ENCODE measurements at places on chromosomes 7 and 10.

GRCh38 chr7:92717993-92718716 lies 118.2 kb downstream of the CDK6 start:
- no peak for DNase-seq

GRCh38 chr7:55569269-55569663 lies 3.0 kb downstream of the VOPP1 start:
- DNase-seq = no peak

DNA sequence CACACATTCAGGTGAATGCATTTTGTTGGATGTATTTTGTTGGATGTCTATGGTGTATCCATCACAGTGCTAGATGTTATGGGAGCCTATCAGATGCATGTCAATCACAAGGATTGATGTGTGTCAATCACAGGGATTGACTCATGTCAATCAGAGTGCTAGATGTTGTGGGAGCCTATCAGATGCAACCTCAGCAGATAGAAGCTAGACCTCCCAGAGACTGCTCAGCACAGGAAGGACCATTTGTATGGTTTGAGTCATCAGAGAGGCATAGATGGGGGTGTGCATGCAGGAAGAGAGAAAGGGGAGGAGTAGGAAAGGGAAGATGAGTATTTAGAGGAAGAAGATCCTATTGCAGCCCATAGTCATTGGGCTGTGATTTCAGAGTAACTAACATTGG lies 48.3 kb upstream of the PITRM1 start:
- no peak for DNase-seq

- no peak for DNase-seq
Observed at GRCh38 chr7:130921391-130922180, 187.6 kb upstream of the KLF14 start.

GRCh38 chr10:31515819-31516402 lies 196.9 kb downstream of the ZEB1 start:
- DNase-seq = no peak

- no peak for DNase-seq
Observed at GRCh38 chr7:108973075-108973474, 403.4 kb downstream of the DNAJB9 start.

DNA sequence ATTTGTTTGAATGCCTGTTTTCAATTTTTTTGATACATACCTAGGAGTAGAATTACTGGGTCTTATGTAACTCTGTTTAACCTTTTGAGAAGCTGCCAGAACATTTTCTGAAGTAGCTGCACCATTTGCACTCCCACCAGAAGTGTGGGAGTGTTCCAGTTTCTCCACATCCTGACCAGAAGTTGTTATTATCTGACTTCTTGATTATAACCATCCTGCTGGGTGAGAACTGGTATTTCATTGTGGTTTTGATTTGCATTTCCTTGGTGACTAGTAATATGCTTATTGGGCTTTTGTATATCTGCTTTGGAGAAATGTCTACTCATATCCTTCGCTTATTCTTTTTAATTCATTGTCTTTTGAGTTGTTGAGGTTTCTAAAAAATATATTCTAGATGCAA lies 117.2 kb upstream of the GLCCI1 start:
- DNase-seq = no peak

DNA sequence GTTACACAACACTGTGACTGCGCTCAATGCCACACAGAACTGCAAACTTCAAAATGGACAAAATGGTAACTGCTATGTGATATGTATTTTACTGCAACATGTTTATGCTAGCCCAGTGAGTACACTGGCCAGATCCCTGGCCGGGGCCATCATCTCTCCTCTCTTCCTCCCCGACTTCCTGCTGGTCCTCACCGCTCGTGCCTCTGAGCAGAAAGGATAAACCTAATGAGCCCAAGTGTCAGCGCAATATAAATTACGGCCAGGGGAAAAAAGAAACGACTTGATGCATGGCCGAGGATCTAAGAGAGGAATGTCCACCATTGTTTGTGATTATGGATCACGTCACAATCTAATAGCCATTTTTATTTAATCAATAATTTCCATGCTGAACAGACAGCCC lies 225.2 kb downstream of the GLI3 start:
- DNase-seq = no peak

DNA sequence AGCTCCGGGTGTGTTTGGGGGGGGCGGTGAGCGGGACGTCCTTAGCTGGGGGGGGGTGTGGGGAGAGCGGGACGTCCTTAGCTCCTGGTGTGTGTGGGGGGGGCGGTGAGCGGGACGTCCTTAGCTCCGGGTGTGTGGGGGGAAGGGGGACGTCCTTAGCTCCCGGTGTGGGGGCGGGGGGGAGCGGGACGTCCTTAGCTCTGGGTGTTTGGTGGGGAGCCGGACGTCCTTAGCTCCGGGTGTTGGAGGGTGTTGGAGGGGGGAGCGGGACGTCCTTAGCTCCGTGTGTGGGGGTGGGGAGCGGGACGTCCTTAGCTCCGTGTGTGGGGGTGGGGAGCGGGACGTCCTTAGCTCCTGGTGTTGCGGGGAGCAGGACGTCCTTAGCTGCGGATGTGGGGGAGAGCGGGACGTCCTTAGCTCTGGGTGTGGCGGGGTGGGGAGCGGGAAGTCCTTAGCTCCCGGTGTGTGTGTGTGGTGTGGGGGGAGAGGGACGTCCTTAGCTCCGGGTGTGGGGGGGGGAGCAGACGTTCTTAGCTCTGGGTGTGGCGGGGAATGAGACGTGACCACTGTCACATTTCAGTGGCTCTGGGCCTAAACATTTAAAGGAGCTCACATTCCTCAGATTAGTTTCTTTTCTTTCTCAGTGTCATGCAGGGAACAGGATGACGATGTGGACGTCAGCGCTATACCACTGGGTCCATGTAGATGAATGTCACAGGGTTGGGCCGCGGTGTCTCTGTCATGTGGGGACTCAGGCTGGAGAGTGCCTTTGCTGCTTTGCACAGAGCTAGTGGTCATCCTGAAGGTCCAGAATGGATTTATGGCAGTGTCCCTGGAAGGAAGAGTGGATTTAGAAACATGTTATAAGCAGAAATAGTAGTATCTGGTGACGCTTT lies 7.5 kb downstream of the DYNC2I1 start:
- DNase-seq = peak; percentile 40

GRCh38 chr7:81641873-81642272 lies 128.0 kb downstream of the HGF start:
- no peak for DNase-seq

DNA sequence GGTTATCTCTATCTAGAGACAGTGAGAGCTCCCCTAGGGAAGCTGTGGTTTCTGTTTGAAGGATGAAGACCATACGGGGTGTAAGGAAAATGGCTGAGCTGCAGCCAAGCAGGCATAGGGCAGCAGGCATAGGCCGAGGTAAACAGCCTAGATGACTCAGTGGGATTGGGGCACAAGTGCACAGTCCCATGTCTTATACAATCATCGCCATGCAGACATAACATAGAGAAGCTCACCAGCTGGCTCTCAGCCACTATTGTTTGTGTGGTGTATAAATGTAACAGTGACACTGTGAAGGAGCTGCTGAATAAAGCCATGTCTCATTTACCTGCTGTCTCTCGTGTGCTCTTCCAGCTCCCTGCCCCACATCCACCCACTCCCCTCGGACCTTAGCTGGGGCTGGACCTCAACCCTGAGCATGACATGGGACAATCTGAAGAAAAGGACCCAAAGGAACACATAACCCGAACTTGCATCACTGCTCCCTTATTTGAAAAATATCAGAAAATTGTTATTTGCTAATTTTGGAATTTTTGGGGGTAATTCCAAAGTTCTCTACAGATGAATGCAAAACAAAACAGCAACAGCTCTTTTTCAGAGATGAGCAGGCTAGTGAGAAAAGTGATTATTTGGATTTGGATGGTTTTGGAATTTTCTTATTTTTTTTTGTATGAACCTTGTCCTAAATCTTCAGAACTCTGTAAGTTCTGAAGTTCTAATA lies 582.7 kb downstream of the REEP3 start:
- DNase-seq = no peak

DNA sequence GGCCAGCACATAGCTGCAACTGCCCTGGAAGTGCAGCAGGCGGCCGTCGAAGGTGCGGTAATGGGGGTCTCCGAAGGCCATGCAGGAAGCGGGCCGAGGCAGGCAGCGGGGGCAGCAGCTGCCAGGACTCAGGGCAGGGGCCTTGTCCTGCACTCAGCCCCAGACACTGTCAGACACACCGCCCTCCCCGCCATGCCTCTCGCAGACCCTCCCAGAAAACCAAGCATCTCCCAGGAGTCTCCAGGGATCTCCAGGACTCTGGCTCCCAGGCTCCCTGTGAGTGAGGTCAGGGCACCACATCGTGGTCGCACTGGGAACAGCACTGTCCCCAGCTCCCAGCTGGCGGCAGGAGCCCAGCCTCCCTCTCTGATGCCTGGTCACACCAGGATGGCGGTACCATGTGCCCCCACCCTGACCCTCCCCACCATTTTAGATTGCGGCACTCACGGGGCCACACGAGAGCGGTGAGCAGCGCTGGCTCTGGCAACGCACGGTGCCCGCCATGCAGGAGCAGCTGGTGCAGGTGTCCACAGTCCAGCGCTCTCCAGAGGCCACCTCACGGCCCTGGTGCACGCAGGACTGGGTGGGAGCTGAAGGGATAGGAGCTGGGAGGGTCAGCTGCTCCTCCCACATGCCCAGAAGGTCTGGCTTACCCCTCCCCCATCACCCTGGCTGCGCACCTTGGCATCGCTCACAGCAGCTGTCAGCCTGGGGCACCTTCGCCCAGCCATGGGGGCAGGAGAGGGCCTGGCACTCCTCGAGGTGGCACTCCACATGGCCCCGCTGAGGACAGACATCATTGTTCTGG lies 17.5 kb downstream of the ATP6V1F start:
- DNase-seq = peak; percentile 36

DNA sequence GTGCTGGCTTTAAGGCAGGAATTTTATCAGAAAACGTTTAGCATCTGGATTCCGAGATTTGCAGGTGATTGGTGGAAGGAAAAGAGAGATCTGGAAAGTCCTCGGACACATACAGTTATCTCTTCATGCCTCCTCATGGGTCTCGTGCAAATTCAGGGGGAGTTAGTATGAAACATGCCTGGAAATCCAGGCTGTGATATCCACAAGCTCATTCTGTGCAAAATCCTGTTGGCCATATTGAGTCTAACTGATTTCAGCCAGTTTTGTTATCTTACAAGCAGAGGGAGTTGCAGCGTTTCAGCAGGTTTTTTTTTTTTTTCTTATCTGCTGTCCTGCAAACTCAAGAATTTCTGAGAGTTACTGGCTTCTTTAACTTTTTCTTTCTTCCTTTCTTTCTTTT lies 411.5 kb downstream of the GALNT17 start:
- no peak for DNase-seq

DNA sequence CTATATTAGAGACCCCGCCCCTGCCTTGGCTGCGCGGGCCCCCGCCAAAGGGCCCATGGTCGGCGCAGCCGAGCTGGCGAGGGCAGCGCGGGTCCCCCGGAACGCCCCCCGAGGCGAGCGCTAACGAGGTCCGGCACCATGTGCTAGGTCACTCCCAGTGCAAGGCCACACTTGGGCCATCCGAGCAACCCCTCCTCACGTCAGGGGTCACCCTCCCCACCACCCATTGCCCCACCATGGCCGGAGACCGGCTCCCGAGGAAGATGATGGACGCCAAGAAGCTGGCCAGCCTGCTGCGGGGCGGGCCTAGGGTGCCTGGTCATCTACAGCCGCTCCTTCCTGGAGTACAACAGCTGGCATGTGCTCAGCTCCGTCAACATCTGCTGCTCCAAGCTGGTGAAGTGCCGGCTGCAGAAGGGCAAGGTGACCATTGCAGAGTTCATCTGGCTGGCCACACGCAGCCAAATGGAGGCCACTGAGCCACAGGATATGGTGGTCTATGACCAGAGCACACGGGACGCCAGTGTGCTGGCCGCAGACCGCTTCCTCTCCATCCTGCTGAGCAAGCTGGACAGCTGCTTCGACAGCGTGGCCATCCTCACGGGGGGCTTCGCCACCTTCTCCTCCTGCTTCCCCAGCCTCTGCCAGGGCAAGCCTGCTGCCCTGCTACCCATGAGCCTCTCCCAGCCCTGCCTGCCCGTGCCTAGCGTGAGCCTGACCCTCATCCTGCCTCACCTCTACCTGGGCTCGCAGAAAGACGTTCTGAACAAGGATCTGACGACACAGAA lies 12.4 kb upstream of the SEC24C start:
- no peak for DNase-seq

- DNase-seq = no peak
Observed at GRCh38 chr10:129021594-129022304, 445.3 kb upstream of the MGMT start.

DNA sequence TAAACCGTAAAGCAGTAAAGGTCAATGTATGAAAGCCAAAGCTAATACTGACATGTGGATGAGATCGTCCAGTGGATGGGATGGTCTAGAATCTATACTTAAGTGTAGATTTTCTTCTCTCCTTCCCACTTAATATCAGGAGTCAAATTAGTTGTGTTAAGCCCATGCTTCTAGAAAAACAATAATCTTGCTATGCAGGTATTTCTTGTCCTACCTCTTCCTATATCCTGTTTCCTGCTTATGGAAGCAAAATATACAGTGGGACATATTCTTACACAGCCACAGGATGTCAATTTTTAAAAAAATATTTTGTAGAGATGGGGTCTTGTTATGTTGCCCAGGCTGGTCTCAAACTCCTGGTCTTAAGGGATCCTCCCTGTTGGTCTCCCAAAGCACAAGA lies 27.5 kb downstream of the CPEB3 start:
- DNase-seq = no peak

DNA sequence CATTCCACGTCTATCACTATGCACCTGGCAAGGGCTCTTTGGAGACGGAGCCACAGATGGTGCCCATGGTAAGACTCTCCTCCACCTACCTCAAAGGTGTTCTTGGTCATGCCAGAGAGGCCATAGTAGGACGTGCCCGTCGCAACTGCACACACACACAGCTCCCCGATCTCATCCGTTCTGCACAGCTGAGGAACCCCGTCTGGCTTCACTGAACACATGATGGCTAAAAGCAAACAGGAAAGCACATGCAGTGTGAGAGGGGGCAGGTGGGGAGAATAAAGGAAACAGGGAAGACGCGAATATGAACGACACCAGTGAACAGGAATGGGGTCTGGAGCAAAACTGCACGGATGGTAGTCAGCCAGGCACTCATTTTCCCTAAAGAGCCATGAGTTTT lies 230.9 kb downstream of the ZMYND11 start:
- no peak for DNase-seq

GRCh38 chr7:106599343-106599698 lies 61.6 kb downstream of the CCDC71L start:
- DNase-seq = peak; percentile 64

GRCh38 chr10:70425096-70425495 lies 16.4 kb downstream of the NODAL start:
- DNase-seq = no peak

DNA sequence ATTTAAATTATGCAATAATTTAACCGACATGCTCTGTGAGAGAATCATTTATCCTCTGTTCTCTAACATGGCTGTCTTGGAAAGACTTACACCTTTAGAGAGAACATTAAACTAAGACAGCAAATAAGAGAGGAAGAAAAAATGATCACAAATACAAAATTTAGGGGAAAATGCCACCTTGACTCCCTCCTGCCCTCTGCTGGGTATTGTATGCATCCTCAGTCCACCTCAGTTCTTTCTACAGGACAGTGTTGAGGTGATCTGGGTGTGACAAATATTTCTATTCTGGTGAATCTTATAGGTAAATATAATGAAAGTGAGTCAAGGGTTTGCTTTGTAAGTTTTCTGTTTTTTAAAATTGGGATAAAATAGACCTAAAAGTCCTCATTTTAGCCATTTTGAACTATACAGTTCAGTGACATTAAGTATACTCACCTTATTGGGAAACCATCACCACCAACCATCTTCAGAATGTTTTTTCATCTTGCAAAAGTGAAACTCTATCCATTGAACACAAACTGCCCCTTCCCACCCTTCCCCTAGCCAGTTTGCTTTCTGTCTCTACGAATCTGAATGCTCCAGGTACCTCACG lies 61.5 kb upstream of the ELMO1 start:
- DNase-seq = no peak

Measured in NCI-H187 (cell line).